ENCODE measurements at places on chromosomes 7 and 10. TPM values are rescaled to one million over a fixed set of nuclear protein-coding genes. Genes with fewer than 3 reads are reported as not detected.

DNA sequence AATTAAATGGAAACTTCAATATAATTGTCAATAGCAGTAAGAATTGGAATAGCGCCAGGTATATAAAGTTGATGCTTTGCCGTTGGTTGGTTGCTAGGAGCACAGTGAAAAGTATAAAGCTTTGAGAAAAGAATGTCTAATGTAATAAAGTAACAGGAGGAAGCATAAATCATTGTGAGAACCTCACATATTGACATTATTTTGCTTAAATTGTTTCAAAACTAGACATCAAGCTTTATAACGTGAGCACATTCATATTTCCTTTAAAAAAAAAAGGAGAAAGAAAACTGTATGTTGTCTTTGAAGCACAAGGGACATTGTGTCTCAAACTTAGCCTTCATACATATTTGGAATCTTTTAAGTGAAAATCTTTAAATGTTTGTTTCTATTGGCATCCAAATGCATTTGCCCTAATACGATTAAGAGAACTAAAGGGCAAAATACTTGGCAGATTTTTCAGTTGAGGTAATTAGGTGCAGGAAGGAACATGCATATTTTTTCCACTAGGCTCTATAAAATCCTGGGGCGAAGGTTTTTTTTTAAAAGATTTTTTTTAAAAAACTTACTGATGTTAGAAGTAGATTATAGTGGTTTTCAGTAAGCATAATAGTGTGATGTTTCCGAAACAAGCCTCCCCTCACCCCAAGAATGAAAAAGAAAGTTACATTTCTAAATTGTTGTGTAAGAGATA lies 92.4 kb downstream of the ARID5B start:
- H3K27ac ChIP-seq = peak overlapping the region; percentile 91
- H3K4me3 ChIP-seq = peak overlapping the region; percentile 9
- peaks cover 10% of the 10 kb centered on the region for H3K4me1 ChIP-seq
- no peaks in the 10 kb centered on the region for H3K27me3 ChIP-seq
- no peaks in the 10 kb centered on the region for H3K36me3 ChIP-seq

The PPRC1 gene
- total RNA-seq = 29.0 TPM

GRCh38 chr7:32224276-32224675 lies 154.1 kb upstream of the PDE1C start:
- H3K27ac ChIP-seq = no peak overlapping the region
- H3K4me3 ChIP-seq = no peak overlapping the region
- H3K27me3 ChIP-seq = no peaks in the 10 kb centered on the region
- no peaks in the 10 kb centered on the region for H3K4me1 ChIP-seq
- no peak for DNase-seq

The NKX1-2 gene
- 2.3 TPM for total RNA-seq

GRCh38 chr7:157738066-157738460 lies 401.3 kb downstream of the DNAJB6 start:
- no peak overlapping the region for H3K27ac ChIP-seq
- H3K36me3 ChIP-seq = no peaks in the 10 kb centered on the region
- no peaks in the 10 kb centered on the region for H3K27me3 ChIP-seq
- no peaks in the 10 kb centered on the region for H3K4me1 ChIP-seq
- no peak overlapping the region for H3K4me3 ChIP-seq
- DNase-seq = no peak

The DYNC1I1 gene
- 2.2 TPM for total RNA-seq

GRCh38 chr7:100369105-100369504 lies 4.2 kb upstream of the PILRA start:
- no peaks in the 10 kb centered on the region for H3K27me3 ChIP-seq
- H3K36me3 ChIP-seq = no peaks in the 10 kb centered on the region
- DNase-seq = no peak
- H3K27ac ChIP-seq = peak overlapping the region; percentile 25

DNA sequence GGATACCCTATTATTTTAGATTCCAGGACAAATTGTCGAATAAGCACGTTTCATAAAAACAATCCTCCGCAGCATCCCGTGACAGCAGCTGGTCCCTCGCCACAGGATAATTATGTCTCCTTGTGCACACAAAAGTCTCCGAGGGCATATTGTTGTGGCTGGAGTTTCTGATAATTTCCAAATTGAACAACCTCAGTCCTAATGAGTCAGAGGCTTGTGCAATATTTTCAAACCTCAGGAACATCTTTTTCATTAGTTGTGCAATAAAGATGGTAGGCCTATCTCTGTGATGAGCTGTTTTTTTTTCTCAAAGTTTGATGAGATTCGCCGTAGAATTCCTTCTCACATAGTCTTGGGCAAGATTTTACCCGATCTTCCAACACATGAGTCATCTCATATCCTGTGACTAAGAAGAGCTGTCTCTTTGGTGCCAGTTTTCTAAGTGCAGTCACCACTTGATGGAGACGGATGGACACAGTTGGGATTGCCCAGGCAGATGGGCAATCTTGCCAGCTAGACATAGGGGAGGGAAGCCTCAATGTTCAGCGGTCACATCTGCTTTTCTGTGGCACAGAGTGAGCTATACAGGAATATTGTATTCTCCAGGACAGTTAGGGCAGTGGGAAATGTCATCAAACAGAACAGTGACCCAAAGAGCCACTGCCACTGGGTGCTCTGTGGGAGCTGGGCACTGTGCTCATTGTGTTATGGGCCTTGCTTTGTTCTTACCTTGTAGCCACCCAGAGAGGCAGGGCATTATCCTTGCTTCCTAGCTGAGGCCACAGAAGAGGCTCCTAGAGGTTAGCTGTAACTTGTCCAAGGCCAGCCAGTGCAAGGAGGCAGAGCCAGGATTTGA lies 7.8 kb downstream of the HTRA1 start:
- H3K36me3 ChIP-seq = no peaks in the 10 kb centered on the region
- peaks cover 33% of the 10 kb centered on the region for H3K4me1 ChIP-seq
- DNase-seq = no peak
- H3K4me3 ChIP-seq = no peak overlapping the region
- peak overlapping the region; percentile 38 for H3K27ac ChIP-seq

GRCh38 chr10:127983344-127984100 lies 76.6 kb downstream of the PTPRE start:
- H3K4me3 ChIP-seq = no peak overlapping the region
- DNase-seq = no peak
- H3K36me3 ChIP-seq = no peaks in the 10 kb centered on the region
- H3K27ac ChIP-seq = no peak overlapping the region
- peaks cover under 1% of the 10 kb centered on the region for H3K4me1 ChIP-seq
- H3K27me3 ChIP-seq = no peaks in the 10 kb centered on the region

All from esophagus squamous epithelium (tissue), 5 donors.